ENCODE measurements at places on chromosomes 6 and 20.

DNA sequence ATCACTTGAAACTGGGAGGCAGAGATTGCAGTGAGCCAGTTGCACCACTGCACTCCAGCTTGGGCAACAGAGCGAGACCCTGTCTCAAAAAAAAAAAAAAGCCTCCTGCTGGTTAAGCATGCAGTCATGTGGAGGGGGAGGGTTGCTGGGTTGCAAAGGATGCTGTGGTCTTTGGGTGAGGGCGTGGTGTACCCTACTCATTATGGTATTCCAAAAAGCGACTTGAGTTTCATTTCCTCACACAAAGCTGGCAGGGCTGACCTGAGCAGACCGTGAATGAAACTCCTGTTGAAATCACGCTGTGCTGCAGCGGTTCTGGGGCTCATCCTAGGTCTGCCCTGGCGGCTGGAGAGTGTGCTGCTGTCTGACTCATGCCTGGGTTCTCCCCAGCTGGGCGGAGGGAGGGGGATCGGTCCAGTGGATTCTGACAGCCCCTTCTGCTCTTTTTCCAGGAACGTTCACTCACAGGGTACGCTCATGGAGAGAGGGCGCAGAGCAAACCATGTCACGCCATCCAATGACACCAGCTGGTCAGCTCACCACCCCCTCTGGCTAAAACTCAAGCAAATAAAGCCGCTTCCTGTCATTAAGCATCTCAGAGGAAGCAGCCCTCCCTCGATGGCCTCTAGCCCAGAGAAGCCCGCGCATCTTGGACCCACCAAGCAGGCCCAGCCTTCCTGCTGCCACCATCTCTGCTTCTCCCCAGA is 166.2 kb downstream of the SCML4 start:
- DNase-seq, result no peak

DNA sequence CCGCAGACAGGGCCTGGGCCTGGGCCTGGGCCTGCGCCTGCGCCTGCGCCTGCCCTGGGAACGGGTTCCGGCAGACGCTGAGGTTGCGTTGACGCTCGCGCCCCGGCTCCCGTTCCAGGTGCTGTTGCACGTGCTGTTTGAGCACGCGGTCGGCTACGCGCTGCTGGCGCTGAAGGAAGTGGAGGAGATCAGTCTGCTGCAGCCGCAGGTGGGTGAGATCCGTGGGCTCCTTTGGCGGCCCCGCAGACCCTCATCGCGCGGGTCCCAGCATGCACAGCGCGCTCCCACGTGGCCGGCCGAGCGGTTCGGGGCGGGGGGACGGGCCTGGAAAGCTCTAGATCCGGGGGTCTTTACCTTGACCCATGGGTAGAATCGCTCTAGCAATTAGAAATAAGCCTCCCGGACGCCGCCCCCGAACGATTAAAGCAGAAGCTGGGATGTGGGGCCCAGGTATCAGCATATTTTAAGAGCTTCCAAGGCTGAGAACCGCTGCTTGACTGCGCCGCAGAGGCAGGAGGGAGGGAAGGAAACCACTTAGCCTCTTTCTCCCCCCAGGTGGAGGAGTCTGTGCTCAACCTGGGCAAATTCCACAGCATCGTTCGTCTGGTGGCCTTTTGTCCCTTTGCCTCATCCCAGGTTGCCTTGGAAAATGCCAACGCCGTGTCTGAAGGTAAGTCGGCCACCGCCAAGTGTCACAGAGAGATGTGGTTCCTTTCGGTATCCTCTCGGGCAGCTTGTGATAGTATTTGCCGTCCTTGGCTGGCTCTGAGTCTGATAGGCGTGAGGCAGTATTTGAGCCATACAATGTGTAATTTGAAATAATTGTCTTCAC is 508 bp downstream of the NOP56 start:
- DNase-seq, result no peak

DNA sequence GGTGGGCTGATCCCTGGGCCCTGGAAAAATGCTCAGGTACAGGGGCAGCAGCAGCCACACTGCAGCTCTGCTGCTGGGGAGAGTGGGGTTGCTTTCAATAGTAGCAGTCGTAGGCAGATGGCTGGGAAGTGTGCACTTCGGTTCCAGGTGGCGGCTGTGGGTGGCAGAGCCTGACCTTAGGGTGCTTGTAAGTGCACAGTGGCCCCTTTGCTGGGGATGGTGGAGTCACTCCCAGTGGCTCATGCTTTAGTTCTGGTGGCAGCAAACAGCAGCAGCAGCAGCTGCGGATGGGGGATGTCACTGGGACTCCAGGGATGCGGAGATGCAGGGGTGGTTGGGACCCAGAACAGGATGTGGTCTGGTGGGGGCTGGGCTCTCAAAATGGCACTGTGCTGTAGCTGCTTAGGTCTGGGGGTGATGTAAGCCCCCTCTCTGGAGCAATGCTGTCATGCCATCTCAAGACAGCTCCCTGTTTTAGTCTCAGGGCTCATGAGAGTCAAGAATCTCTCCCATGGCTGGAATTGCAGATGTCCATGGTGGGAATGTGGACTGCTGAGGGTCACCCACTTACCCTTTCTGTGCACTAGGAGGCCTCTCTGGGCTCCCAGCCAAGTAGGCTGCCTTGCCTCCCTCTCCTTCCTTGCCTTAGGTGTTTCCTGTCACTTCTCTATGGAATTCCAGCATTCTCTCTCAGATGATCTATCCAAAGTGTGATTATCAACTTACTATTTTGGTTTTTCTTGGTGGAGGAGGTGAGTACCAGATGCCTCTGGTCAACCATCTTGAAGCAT is 146.7 kb upstream of the SLC22A23 start:
- DNase-seq, result no peak

DNA sequence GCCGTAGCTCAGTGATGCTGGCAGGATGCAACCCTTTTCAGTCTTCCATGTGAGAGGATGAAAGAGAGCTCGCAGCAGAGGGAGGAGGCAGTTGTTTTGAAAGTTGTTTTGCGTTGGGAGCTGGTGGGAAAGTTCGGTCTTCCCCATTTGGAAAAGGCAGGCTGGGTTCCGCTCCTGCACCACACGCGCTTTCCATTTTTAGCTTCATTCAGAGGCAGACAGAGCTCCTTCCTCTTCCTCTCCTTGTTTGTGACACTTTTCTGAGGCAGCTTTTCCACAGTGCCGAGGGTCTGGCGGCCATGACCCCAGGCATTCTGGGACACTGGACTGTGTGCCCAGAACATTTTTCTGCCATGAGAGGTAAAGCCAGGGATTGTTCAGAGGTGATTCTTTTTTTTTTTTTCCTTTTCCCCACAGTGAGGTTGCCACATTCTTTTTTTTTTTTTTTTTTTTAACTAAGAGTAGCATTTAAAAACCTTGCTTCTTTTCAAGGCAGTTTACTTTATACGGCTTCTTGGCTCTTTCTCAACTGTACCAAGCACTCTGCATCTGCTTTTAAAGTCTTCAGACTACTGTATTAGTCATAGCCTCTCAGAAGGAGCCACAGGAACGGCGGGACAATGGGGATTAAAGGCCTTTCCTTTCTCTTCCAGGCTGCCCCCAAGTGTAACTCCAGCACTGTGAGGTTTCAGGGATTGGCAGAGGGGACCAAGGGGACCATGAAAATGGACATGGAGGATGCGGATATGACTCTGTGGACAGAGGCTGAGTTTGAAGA is 1.6 kb downstream of the PRDM1 start:
- DNase-seq, result no peak

- DNase-seq, result no peak
Observed at GRCh38 chr6:135268740-135269139, 87.6 kb downstream of the MYB start.

- DNase-seq, result no peak
Observed at GRCh38 chr6:43060034-43060754, 763 bp downstream of the KLC4 start.

DNA sequence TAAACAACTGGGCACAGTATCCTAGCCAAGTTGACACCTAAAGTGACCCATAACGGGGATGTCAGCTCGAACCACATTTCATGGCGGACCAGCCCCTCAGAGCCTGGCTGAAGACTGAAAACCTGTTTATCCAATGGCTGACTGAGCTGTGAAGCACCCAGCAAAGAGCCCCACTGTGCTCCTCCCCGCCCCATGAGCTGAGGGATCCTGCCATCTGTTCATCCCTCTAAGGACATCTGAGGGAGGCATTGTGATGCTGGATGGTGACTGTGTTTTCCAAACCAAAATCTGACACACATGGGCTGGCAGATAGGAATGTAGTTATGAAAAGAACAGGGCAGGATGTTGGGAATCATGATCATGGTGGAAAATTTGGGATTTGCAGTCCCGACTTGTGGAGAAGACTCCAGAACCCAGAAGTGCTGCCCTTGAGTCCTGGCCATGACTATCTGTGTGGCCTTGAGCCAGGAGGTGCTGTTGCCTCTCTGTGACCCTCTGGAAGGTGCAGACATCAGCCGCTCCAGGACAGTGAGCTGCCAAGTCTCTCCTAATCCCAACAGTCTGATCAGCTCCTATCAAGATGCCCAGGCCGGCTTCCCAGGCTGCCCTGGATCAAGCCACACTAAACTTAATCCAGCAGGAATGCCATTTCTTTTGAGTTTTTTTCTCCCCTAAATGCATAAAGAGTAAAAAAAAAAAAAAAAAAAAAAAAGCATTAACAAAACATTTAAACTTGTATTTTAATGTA is 5.7 kb downstream of the EDN3 start:
- no peak for DNase-seq

DNA sequence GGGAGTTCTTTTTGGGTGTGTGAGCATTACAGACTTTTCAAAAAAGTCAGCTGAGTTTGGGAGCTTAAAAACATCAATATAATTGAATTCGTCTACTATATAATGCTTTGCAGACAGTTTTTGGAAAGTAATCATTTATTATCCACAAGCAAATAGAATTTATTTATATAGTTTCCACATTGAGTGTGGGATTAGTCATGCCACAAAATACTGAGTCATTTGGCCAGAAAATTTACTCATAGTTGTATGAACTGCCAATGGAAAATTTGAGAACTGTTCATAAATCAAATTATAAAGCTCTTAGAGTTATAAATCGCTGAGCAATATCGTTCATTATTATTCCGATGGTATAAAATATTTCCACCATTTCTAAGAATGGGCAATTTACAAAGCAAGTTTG is 5.0 kb downstream of the BEND6 start:
- no peak for DNase-seq
